Nucleus accumbens (tissue), 56 donors: ENCODE measurements at places on chromosomes 3 and 15.
A peak's percentile ranks its signal among the peaks of the same experiment; 100 is the strongest.

GRCh38 chr3:158402590-158402989 lies 168.4 kb upstream of the MLF1 start:
- DNase-seq: no peak

- no peak for DNase-seq
These were observed 23.4 kb upstream of the SLC2A2 start for GRCh38 chr3:171049861-171050444.

GRCh38 chr3:136343446-136343845 lies 93.3 kb downstream of the PCCB start:
- no peak for DNase-seq

DNA sequence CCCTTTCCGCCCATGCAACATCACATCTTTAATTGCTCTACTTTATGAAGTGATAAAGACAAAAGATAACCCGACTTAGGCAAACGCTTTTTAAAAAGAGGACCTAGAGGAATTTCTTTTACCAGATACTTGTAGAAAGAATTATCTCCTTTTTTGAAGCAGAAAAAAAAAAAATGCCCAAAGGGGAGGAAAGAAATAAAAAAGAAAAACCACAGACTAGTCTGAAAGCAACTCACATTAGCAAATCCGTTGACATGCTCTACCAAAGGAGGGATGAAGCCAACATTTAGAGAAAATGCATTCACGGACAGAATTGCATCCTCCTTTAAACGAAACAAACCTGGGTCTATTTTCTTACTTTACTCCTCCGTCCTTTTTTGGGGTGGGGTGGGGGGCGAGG lies 213.6 kb downstream of the MEIS2 start:
- DNase-seq: no peak

DNA sequence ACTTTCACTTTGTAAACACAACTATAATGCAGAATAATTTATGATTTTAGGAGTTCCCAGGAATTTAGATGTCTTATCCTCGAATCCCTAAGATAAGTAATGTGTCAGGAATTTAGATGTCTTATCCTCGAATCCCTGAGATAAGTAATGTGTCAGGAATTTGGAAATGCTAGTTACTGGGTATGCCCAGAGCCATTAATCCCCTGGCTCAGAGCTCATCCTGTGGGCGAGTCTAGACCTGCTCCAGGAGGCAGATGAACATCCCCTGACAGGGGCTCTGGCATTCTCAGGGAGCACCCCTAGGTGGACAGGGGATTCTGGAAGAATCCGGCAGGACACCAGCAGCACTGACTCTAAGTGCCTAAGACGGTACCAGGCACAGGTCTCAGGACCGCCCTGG lies 163.3 kb downstream of the ARRDC4 start:
- no peak for DNase-seq

DNA sequence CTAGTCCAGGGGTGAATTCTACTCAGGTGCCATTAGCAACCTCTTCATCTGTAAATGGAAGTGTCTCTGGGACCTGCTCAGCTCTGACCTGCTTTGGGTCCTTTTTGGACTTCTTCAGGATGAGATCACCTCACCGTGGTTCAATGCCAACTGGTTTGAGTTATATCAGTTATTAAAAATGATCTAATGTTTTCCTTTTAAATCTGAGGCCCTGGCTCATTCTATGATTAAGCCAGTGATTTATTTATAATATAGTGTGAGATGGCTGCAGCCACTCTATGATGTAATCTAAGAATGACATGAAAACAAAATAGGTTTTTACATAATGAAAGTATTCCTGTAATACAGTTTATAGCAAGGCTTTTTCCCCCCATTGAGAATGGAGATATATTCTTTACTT lies 79.4 kb downstream of the LPP start:
- no peak for DNase-seq

- no peak for DNase-seq
These were observed 454.8 kb downstream of the EPHA6 start for GRCh38 chr3:97269202-97269601.

GRCh38 chr3:139104062-139104461 lies 59.4 kb upstream of the PRR23C start:
- no peak for DNase-seq

DNA sequence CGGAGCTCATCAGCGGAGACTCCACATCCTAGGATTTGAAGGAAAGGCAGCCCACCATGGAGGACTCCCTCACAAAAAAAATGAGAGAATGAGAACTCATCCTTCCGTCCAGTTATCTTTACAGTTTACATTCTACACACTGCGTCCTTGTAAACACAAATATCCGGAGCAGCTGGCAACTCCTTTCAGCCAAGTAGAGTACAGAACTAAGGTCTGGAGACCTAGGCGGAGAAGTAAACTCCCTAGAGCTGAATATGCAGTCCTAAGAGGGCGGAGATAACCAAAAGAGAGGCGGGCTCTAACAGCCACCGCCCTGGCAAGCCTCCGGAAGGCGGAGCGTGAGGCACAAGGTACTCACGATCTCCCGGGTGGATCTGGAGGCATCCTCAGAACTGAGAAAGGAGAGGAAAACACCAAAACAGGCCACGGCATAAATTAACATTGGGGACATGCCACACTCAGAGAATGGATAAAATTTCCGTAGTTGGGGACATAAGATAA lies 924 bp upstream of the SIN3A start:
- DNase-seq: peak; percentile 49

- no peak for DNase-seq
These were observed 146.8 kb downstream of the SMAD6 start for GRCh38 chr15:66848686-66849392.

DNA sequence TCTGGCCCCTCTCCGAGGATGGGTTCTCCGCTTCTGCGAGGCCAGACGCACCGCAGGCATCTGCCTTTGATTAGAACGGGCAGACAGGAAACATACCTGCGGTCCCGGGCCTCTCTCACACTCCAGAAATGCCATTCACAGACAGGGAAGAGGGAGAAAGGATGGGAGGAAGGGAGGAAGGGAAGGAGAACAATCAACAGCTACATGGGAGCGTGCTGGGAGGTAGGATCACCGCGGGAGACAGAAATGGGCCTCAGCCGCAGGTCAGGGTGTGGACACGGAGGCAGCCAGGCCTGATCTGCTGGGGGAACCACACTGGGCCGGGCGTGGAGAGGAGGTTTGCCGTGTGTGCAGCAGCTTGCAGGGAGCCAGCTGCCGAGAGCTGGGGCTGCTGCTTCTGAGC lies 90.7 kb upstream of the RGMA start:
- DNase-seq: no peak

DNA sequence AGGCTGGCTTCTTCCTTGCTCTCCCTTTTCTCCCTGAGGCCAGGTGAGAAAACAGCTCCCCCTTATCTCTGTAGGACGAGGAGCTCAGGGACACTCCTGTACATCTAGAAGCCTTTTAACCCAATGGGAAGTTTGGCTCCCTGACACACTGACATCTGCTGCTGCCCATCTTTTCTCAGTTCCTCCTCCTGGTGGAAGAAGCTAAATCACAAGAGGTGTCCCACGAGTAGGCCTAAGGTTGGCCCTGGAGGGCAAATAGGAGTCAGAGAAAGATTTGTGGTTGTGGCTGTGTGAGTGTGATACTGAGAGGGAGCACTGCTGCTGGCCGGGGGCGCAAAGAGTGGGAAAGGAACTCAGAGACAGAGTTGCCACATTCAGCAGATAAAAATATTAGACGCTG lies 49.5 kb downstream of the ARHGAP31 start:
- DNase-seq: no peak

- no peak for DNase-seq
These were observed 24.9 kb upstream of the ARPIN start for GRCh38 chr15:89937365-89938350.

DNA sequence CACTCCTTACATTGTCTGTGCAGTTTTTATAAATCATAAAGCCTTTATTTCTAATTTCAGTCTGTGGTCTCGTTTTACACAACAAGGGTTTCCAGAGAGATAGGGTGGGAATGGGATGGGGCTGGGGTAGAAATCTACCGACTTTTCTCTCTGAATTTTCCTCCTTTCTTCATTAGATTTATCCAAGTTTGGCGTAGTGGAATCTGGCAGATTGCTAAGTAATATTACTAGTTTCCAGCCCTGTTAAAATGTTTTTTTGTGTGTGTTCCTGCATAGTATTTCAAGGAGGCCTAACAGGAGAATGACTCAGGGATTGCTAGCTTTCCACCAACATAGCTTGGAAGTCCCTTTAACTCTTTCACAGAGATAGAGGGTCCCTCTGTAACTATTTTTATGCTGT lies 185.5 kb upstream of the GOLGA6L4 start:
- DNase-seq: no peak

DNA sequence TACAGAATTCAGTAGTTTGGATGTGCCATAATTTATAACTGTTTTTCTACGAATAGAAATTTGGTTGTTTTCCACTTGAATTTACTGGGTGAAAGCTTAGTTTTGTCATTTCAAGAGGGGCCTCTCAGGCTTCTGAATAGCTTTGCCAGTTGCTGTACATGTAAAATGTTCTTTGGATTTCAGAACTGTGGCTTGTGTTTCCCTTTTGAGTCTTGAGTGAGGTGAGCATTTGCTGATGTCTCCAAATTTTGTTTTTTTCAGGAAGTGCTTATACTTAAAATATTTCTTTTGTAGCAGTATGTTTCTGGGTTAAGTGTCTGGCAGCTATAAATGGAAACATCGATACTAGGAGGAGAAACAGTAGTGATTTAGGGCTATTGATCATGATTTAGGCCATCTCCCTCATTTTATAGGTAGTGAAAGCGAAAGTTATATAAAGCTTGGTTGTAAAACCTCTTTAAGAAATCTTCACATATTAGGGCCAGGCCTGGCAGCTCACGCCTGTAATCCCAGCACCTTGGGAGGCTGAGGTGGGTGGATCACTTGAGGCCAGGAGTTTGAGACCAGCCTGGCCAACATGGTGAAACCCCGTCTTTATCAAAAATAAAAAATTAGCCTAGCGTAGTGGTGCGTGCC lies 9.2 kb upstream of the TRAK1 start:
- DNase-seq: no peak

DNA sequence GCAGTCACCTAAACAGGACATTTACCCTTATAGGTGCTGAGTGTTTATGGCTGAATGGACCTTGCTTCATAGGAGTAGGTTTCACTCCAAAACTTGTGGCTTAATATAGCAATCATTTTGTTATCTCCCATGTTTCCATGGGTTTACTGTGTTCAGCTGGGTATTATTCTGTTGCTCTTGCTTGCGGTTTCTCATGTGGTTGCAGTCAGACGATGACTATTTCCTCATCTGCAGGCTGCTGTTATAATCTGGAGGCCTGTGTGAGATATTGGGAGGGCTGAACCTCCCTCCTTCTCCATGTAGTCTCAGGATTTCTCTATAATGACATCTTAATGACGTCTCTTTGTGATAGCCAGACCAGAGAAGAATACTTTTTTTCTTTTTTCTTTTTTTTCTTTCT lies 98.1 kb downstream of the ZPLD1 start:
- DNase-seq: no peak

GRCh38 chr3:12882336-12883310 lies 41.3 kb upstream of the RPL32 start:
- DNase-seq: no peak
